LoVo (cell line): ENCODE measurements at places on chromosomes 3 and 15.

DNA sequence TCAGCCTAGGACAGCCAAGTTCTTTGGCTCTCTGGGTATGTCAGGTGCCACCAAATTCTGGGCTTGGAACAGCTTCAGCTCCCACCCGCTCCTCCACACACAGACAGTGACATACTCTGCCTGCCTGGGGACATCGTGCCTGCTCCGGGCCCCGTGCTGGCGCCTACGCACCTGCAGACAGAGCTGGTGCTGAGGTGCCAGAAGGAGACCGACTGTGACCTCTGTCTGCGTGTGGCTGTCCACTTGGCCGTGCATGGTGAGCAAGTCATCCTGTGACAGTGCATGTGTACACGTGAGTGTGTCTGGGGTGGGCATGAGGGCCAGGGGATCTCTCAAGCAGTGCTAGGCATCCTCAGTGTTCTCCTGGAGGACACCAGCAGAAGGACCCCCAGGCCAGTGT, 922 bp downstream of the IL17RC start:
- DNase-seq: no peak

DNA sequence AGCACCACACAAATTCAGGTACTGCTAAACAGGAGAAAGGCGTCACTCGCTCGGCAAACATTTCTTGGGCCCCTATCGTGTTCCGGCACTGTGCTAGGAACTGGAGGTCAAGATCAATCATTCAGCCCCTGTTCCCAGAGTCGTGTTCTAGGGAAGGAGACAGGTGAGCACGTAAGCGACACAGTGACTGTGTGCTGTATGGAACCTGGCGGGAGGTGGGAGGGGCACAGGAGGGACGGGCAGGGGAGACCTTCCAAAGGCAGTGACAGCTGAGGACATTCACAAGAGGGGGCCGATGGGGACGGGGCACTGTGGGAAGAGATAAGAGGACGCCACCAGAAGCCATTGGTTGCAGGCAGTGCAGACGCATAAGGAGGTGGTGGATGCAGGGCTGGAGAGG, 32.2 kb downstream of the BDH1 start:
- no peak for DNase-seq

DNA sequence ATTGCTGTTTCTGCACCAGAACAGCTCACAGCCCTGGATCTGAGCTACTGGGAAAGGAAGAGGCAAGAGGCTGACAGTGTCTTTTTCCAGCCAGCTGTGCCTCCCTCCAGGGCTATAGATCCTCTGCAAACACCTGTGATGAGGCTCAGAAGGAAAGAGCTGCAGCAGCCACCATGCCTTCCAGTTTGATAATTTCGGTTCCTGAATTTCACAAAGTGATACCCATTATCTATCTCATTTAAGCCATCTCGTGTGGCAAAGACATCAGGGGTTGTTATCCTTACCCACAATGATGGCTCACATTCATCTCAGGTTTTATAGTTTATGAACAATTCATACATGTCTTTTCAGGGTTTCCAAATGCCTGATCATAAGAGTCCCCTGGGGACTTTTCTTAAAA, 1.8 kb upstream of the LARP6 start:
- no peak for DNase-seq

DNA sequence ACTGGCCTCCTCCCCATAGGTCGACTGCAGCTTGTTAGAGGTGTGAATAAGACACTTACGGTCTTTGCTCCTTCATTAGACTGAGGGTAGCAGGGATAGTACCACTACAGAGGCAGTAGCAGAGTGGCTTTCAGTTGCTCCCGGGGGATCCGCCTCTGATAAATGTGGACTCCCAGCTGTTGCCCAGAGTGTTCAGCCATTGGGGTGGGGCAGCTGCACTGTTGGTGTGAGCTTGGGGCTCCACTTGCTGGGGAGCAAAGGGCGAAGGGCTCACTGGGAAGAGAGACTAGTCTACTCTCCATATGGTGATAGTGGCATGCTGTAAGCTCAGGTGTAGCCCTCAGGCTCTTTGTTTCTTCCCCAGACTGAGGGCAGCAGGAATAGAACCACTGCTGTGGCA, 239.1 kb downstream of the LRRN1 start:
- DNase-seq: no peak

DNA sequence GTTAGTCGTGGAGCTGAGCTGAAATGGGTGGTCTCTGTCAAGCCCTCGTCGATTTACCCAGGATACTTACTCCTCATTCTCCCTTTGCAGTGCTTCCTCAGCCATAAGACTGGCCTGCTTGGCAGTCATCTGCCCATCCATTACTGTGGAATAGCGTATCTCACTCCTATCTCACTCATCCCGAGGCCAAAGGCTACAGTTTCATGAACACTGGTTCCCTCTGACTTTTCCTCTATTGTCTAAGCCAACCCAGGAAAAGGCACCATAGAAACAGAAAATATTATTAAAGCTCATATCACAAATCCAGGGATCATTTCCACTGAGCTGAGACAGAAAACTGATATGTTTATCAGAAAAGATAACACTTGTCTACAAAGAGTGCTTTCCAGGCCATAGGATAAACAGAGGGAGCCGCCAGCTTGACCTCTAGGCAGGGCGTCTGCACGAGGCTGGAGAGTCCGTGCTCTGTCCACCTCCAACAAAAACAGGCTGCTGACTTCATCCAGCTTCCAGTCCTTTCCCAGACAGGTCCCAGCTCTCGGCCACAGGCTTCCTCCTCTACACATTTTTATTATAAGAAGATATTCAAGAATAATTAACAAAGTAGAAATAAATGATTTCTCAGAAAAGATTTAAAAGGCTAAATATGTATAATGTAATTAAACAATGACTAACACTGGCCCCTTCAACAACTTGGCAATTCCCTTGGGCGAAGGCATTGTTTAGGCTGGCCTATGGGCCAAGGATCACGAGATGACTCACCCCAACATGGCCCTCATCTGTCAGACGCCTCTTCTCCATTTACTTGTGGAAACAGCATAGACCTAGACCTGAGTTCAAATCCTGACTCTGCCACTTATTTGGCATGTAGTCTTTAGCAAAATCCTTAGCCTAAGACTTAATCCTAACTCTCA, 27.4 kb upstream of the BOC start:
- no peak for DNase-seq
